ENCODE measurements at places on chromosomes 6 and 20.

- no peak for DNase-seq
Measured at GRCh38 chr6:37251211-37251780, 6.3 kb upstream of the TBC1D22B start.

GRCh38 chr20:3041854-3042409 lies 1.5 kb upstream of the GNRH2 start:
- DNase-seq: no peak

- DNase-seq: no peak
Measured at GRCh38 chr6:22958677-22959076, 389.3 kb downstream of the HDGFL1 start.

GRCh38 chr6:42984924-42985475 lies 630 bp downstream of the PPP2R5D start:
- DNase-seq: peak; percentile 36

- DNase-seq: no peak
Measured at GRCh38 chr6:158347335-158347734, 35.1 kb downstream of the TULP4 start.
